ENCODE measurements at places on chromosomes 6 and 20.

DNA sequence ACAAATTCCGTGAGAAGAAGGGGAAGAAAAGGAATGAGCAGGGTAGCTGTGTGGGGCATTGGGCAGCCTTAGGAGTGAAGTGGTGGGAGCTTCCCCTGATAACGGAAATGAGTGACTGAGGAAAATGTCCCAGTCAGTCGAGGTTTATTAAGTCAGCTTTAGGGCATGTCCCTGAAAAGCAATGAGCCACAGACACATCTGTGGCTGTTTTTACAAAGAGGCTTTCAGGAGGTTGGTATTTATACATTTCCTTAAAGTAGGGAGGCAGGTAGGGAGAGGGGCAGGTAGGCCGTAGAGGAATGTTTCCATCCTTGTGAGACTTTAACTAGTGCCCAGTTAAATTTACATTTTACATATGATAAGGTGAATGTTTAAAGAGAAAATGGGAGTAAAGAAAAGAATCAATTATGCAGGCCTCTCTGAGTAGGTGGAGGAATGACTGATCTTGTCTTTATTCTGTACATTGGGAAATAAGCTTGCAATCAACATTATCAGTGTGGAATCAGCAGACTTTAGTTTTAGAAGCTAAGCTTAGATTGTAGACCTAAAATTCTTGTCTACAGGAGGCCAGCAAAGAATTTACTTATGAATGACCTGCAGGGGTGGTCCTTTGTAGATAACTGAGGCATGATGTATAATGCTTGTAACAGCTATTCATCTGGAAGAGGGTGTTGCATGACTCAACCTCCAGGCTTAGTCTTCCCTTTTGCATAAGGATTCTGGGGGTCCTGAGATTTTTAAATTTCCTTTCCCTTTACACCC is 18.5 kb downstream of the SLC22A2 start:
- no peak for DNase-seq

- DNase-seq: no peak
Measured at GRCh38 chr20:50287512-50287911, 96.9 kb downstream of the CEBPB start.

DNA sequence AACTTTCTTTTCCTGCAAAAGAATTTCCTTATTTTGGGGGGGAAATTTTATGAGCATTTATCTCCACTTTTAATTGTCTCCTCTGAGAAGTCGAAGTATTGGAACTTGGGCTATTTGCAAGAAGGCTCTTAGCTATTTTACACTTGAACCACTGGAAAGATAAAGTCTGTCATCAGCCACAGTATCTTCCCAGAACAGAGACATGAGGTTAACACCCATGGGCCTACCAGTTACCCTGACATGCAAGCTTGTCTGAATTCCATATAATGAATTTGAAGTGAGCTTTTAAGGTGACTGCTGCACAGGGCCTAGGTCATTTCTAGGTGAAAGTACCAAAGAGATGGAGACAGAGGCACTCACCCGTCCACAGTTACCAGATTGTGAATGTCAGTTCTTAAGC is 193.1 kb downstream of the SIM1 start:
- DNase-seq: no peak

DNA sequence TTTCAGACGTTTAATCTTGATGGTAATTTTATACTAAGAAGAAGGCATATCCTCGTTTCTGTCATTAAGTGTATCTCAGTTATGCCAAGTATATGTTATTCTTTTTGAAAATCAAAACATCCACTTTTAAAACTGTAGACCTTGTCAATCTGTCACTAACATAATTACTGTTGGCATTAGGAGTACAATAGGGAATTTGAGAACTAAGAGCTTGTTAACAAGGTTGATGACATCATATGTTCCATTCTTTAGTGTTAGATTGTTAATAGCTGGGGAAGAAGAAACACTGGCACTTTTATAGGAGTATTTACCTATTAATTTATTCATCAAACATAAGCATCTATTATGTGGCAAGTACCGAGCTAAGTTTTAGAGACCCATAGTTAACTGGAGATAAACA is 76.2 kb downstream of the MAP3K4 start:
- DNase-seq: no peak

DNA sequence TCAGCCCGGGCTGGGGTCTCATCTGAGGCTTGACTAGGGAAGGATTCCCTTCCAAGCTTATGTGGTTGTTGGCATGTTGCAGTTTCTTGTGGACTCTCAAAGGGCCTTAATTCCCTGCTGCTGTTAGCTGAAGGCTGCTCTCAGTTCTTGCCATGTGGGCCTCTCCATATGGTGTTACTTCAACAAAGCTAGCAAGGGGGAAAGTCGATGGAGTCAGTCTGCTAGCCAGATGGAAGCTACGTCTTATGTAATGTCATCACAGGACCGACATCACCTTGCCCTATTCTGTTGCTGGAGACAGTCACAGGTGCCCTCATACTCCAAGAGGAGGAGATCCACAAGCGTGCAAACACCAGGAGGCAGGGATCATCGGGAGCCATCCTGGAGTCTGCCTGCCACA is 43.3 kb upstream of the ARMC2 start:
- DNase-seq: no peak

DNA sequence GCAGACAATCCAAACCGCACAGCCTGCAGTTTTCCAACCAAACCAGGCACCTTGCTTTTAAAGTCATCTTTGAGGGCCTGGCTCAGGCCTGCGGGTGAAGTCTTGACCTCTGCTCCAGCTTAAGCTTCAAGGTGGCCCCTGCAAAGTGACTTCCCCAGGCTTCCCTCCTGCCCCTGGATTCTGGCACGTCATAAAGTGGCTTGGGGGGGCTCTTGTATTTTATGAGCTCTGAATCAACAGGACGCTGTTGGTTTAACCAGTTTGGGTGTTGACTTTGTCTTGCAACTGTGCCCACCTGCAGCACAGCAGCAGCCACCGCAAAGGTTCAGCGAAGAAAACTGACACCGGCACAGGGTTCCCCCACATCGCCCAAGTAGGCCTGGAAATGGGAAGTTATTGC is 81.2 kb downstream of the NFATC2 start:
- DNase-seq: no peak

DNA sequence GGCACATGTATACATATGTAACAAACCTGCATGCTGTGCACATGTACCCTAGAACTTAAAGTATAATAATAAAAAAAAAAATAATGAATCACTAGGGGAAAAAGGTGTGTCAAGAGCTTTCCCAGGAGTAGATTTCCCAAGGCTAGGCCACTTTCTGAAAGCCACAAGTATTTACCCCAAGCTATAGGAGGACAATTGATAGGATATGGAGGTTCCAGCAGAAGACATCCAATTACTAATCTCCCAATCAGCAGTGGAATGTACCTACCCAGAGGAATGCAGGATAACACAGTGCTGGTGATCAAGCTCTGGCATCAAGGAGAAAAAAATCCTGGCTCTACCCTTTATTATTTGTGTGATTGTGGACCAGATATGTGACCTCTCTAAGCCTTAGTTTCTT is 562.7 kb downstream of the RFPL4B start:
- no peak for DNase-seq

Data from C1 segment of cervical spinal cord (tissue), 14 donors.